Suprapubic skin (tissue), 4 donors: ENCODE measurements at places on chromosomes 3 and 15. TPM values are rescaled to one million over a fixed set of nuclear protein-coding genes. Genes with fewer than 3 reads are reported as not detected.

The ZPLD1 gene
- total RNA-seq, result 0.10 TPM

The EIF4A2 gene
- 283 TPM for total RNA-seq

DNA sequence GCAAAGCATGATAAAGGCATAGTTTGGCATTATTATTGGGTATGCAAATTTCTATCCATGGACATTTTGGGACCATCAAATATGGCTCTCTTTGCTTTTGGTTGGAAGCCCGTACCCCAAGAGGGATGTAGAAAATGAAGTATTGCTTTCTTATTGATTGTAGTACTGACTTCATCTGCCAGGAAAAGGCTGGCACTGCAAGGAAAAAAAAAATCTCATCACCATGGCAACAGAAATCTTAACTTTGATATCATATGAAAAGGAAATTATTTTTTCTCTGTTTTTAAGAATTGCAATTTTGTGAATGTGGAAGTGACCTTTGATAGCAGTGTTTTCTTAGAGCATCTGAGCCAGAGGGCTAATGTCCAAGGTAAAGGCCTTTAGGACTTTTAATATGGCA lies 151.7 kb downstream of the TMEM108 start:
- H3K36me3 ChIP-seq, result no peaks in the 10 kb centered on the region
- H3K4me1 ChIP-seq, result no peaks in the 10 kb centered on the region
- no peaks in the 10 kb centered on the region for H3K27me3 ChIP-seq

GRCh38 chr3:65996589-65996988 lies 42.1 kb downstream of the MAGI1 start:
- DNase-seq, result peak; percentile 67
- H3K27me3 ChIP-seq, result no peaks in the 10 kb centered on the region
- H3K4me3 ChIP-seq, result no peak overlapping the region
- H3K27ac ChIP-seq, result no peak overlapping the region
- H3K36me3 ChIP-seq, result no peaks in the 10 kb centered on the region

- H3K4me3 ChIP-seq, result no peak overlapping the region
- H3K27ac ChIP-seq, result no peak overlapping the region
- no peaks in the 10 kb centered on the region for H3K27me3 ChIP-seq
- H3K36me3 ChIP-seq, result no peaks in the 10 kb centered on the region
These were observed 558.7 kb upstream of the SEMA6D start for GRCh38 chr15:47158573-47158972.

- no peak overlapping the region for H3K27ac ChIP-seq
- H3K4me3 ChIP-seq, result no peak overlapping the region
- no peaks in the 10 kb centered on the region for H3K4me1 ChIP-seq
- H3K27me3 ChIP-seq, result no peaks in the 10 kb centered on the region
- H3K36me3 ChIP-seq, result no peaks in the 10 kb centered on the region
These were observed 156.1 kb upstream of the ANKRD28 start for GRCh38 chr3:15953841-15954240.

- no peak for DNase-seq
- H3K4me3 ChIP-seq, result no peak overlapping the region
- no peaks in the 10 kb centered on the region for H3K4me1 ChIP-seq
- no peaks in the 10 kb centered on the region for H3K36me3 ChIP-seq
- no peak overlapping the region for H3K27ac ChIP-seq
- H3K27me3 ChIP-seq, result no peaks in the 10 kb centered on the region
These were observed 25.4 kb downstream of the SEMA6D start for GRCh38 chr15:47742742-47743141.

GRCh38 chr3:159829539-159830227 lies 159.0 kb upstream of the IL12A start:
- DNase-seq, result peak; percentile 75
- no peaks in the 10 kb centered on the region for H3K36me3 ChIP-seq
- H3K27me3 ChIP-seq, result no peaks in the 10 kb centered on the region

DNA sequence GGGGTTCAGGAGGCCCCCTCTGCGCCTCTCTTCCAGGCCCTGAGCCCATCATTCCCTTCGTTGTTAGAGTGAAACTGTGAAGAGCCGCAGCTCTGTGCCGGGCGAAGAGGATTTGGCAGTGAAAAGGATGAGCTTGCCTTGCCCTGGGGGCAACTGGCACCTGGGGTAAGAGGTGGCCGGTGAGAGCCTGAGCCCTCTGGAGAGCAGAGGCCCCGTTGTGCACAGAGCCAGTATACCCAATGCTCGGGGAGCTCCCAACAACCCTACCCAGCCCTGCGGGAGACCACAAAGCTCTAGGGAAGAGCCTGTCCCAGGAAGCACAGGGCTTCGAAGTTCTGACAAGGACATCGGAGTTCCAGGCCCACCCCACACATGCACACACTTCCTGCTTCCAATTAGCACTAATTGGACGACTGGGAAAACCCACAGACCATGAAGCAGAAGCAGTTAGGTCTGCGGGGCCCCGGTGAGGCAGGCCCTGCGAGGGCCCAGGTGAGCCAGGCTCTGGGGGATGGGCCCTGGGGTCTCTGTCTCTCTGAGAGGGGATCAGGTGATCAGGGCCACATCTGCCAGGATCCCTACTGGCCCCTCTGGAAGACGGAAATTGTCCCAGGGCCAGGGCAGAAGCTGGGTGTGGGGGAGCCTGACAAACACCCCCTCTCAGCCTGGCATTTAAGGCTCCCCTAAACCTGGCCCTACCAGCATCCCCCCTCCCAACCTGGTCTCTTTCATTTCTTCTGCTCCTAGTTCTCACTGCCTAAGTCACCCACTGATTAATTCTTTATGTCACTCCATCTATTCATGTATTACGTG lies 27.9 kb upstream of the SFMBT1 start:
- H3K4me3 ChIP-seq, result peak overlapping the region; percentile 62
- peaks cover 13% of the 10 kb centered on the region for H3K4me1 ChIP-seq
- DNase-seq, result no peak
- H3K36me3 ChIP-seq, result no peaks in the 10 kb centered on the region
- no peak overlapping the region for H3K27ac ChIP-seq
- no peaks in the 10 kb centered on the region for H3K27me3 ChIP-seq
